Osteoblast (primary cell): ENCODE measurements at places on chromosomes 3 and 15.
A peak's percentile ranks its signal among the peaks of the same experiment; 100 is the strongest.

GRCh38 chr3:115361806-115362205 is 214.7 kb upstream of the ZBTB20 start:
- no peak for DNase-seq
- H3K4me3 ChIP-seq: no peak overlapping the region
- no peaks in the 10 kb centered on the region for H3K27me3 ChIP-seq
- H3K27ac ChIP-seq: no peak overlapping the region
- H3K36me3 ChIP-seq: no peaks in the 10 kb centered on the region
- no peaks in the 10 kb centered on the region for H3K4me1 ChIP-seq

- peak overlapping the region; percentile 29 for H3K27ac ChIP-seq
- H3K4me1 ChIP-seq: peaks cover 30% of the 10 kb centered on the region
- DNase-seq: peak; percentile 63
- H3K36me3 ChIP-seq: no peaks in the 10 kb centered on the region
- peaks cover 18% of the 10 kb centered on the region for H3K27me3 ChIP-seq
These were observed 8.8 kb downstream of the RASGRP1 start for GRCh38 chr15:38555686-38556334.

GRCh38 chr3:101962055-101962454 is 112.7 kb downstream of the NFKBIZ start:
- no peak for DNase-seq
- H3K27ac ChIP-seq: peak overlapping the region; percentile 20
- H3K4me3 ChIP-seq: no peak overlapping the region

- no peaks in the 10 kb centered on the region for H3K36me3 ChIP-seq
- no peak overlapping the region for H3K4me3 ChIP-seq
- peaks cover 4% of the 10 kb centered on the region for H3K4me1 ChIP-seq
These were observed 197.6 kb upstream of the CFAP20DC start for GRCh38 chr3:59247402-59247841.
